Activated CD4-positive, alpha-beta T cell treated with anti-CD3 and anti-CD28 coated beads, Interleukin-2, amount 50 U/mL, for 16 hours (primary cell): ENCODE measurements at places on chromosomes 7 and 10.

GRCh38 chr10:97913614-97914013, 64.0 kb downstream of the GOLGA7B start:
- DNase-seq: no peak

GRCh38 chr10:19908991-19909696, 92.9 kb downstream of the PLXDC2 start:
- DNase-seq: no peak

- DNase-seq: no peak
These were observed 26.5 kb downstream of the ANKRD7 start for GRCh38 chr7:118250860-118251494.

DNA sequence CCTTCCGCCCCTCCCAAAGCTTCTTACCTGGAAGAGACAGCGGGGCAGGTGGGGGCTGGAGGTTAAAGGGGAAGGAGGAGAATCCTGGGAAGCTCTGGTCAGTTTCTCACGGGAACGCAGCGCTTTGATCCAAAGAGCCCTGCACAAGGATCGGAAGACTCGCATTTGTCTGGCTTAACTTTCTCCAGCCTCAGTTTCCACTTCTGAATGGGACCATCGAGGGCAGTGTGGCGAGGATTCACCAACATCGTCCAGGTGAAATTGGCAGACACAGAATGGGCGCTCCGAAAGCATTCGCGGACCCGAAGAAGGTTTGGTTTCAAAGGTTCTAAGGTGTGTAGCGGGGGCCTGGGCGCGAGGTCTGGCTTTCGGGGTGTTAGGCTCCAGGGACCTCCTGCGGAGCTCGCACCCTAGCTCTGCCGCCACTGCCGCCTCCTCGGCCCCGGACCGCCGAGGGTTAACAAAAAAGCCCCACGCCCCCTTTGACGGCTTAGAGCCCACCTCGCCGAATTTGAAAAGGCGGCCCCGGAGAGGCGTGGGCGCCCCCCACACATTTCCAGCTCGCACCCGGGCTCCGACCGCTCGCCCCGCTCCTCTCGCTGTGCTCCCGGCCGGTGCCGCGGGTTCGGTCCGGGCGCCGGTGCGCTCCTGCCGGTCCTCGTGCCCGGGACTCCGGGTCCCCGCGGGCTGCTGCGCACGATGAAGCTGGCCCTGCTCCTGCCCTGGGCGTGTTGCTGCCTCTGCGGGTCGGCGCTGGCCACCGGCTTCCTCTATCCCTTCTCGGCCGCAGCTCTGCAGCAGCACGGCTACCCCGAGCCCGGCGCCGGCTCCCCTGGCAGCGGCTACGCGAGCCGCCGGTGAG, at the start of gene COL26A1:
Gene COL26A1, plus strand, starts transcription at position 542 of the 862 bp plus-strand sequence. Its CDS starts 158 bp downstream, at position 700.
- no peak for DNase-seq

GRCh38 chr7:5709347-5709950, 72.0 kb downstream of the RNF216 start:
- no peak for DNase-seq

DNA sequence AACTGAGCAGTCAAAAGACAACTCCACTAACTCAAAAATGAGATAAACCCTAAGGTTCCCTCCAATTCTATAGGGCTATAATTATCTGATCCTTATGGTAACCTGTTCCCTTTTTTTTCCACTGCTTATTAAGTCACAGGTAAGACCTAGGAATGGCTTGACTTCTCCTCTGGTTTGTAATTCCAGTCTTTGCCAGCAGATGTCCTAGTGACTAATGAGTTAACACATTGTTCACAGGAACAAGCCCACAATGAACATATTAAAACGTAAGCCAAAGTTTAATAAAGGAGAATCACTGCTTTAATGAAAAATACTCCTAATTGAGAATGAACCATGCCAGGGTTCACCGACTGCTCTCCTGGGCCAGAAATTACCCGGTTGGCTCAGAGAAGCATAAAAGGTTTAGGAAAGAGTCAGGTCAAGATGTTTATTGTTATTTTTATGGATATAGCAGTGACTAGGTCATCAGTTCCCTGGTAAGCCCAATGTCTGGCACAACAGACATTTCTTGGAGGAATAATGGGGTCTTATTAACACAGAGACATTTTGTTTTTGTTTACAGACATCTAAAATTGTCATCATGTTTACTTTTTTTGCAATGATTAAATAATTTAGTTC, 120.1 kb downstream of the ELAPOR2 start:
- peak; percentile 57 for DNase-seq

GRCh38 chr7:153245809-153246208, 486.3 kb downstream of the ACTR3B start:
- DNase-seq: no peak

DNA sequence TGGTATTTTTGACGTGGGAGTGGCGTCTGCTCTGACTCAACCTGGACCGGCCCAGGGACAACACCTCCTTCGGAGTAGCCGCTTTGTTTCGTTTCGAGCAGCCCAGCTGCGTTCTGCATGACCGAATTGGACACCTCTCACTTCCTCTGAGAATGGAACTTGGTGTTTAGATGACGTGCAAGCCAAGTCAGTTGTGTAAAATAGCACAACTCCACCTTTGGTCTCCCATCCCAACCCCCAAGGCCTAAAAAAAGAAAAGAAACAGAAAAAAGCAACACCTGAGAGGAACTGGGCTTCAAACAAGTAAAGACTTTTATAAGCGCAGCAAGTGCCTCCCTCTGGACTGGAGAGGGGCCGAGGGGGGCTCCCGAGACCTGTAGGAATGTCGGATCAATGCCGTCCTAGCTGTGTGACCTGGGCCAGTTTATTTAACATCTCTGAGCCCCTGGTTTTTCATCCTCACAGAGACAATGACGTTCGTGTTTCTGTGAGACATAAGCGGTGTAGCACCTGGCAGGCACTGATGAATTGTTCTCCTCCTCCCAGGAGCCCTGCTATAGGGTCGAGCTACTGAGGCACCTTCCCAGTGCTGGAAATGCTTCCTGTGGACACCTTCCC, 52.0 kb upstream of the SMNDC1 start:
- peak; percentile 94 for DNase-seq

- no peak for DNase-seq
These were observed 186.8 kb upstream of the NEBL start for GRCh38 chr10:21083861-21084260.

DNA sequence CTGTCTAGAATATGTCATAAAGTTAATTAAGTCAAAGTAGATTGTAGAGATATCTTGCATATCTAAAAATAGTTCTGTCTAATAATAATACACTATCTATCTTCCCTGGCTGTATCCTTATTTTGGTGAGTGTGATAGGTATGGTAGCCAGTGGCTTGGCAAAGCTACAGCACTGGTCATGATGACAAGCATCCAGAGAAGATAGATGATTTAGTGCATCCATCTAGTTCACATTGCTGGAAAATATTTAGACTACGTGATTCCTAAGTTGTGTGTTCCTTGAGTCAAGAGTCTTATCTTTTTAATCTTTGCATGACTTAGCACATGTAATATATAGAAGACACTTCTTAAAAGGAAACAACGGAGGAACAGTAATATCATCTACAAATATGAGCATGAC, 711.2 kb upstream of the KCND2 start:
- DNase-seq: no peak

GRCh38 chr10:29160150-29160617, 128.7 kb upstream of the LYZL1 start:
- no peak for DNase-seq

- no peak for DNase-seq
These were observed 44.3 kb upstream of the PDCD4 start for GRCh38 chr10:110827410-110827809.
